ENCODE measurements at places on chromosomes 5 and 9.

DNA sequence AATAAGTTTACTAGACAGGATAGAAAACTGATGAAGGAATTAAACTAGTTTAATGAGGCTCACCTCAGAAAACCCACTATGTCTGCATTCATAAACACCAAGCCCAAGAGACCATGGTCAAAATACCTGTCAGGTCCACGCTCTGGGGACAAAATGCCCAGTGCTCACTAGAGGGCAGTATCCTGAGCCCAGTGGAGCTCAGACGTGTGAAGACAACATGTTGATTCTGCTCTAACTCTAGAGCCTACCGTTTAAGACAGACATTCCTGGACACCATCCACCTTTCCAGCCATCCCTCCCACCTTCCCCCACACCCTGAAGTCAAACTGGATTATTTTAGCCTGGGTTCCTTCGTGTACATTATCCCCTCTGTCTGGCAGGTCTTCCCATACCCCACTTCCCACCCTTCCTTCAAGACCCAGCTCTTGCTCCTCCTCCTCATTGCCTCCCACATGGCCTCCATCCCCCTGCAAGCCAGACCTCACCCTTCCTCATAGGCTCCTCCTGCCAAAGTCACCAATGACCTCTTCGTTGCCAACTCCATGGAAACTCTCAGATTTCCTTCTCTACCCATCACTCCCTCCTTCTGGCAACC is 142.3 kb upstream of the FSTL4 start:
- no peak for DNase-seq

- no peak for DNase-seq
Measured at GRCh38 chr9:20023210-20023905, 234.5 kb upstream of the SLC24A2 start.

- DNase-seq: no peak
Measured at GRCh38 chr5:159657771-159658170, 258.5 kb upstream of the ADRA1B start.

DNA sequence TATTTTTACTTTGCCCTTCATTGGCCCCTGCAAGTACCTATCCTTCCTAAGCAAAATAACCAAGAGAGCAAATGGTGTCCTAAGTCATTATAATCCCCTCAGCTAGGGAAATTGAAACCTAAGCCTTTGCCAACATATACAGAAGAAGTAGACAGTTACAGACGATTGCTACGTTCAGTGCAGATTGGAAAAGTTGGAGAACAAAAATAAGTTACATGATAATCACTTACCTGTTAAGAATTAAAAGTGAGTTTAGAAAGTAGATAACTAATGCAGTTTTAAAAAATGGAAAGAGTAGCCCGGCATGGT is 244.8 kb downstream of the MPDZ start:
- DNase-seq: no peak

DNA sequence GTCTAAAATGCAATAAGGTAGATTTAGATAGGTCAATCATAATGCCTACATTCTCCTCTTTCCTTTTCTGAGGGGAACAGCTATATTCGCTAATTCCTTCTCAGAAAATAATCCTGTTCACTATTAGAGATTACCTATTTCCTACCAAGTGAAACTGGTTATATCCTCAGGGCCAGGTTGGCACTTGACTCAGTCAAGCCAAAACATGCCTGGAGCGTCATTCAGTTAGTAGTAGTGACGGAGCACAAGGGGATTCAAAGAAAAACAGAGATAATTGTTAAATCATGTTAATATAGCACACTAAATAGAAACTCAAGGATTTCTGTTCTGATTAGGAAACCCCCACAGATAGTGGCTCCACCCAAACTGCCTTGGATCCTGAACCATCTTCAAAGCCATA is 515.4 kb upstream of the PTPRD start:
- DNase-seq: no peak

DNA sequence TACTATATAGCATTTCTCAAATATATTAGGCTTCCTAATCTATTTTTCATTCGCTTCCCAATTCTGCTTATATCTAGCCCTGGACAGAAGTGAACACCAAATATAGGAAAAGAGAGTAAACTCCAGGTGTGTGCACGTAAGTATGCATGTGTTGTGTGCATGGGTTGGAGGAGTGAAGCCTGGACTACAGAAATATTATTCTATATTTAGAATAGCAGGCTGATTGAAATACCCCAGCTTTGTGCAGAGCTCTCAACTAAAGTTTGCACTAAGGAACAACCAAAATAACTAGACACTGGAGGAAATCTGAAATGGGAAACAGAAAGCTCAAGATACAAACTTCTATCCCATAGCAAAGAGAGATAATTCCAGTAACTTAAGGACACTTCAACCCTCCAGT is 198.8 kb downstream of the MARCHF11 start:
- no peak for DNase-seq
